Caco-2 (cell line): ENCODE measurements at places on chromosomes 11 and 22. TPM values are rescaled to one million over a fixed set of nuclear protein-coding genes. Genes with fewer than 3 reads are reported as not detected.

Gene GNB1L
- total RNA-seq: 13.4 and 15.8 TPM in 2 replicates

Gene SYT9
- total RNA-seq: not detected in 2 replicates

Gene KCNE3
- total RNA-seq: 48.1 and 58.2 TPM in 2 replicates

Gene LRRC56
- 4.3 and 4.4 TPM in 2 replicates for total RNA-seq

Gene KMT5B
- 89.1 and 91.2 TPM in 2 replicates for total RNA-seq

Gene LRP5
- 94.3 TPM in 2 replicates for total RNA-seq

Gene CABP4
- total RNA-seq: not detected in 2 replicates

Gene PRDM11
- 11.8 and 12.5 TPM in 2 replicates for total RNA-seq

Gene ANKK1
- 0.11 and 0.16 TPM in 2 replicates for total RNA-seq

Gene ZBTB16
- total RNA-seq: 10.6 and 12.7 TPM in 2 replicates

Gene TBX1
- 4.2 and 5.3 TPM in 2 replicates for total RNA-seq

Gene WBP2NL
- 1.00 and 1.0 TPM in 2 replicates for total RNA-seq

Gene APOA5
- 1.5 and 2.5 TPM in 2 replicates for total RNA-seq

DNA sequence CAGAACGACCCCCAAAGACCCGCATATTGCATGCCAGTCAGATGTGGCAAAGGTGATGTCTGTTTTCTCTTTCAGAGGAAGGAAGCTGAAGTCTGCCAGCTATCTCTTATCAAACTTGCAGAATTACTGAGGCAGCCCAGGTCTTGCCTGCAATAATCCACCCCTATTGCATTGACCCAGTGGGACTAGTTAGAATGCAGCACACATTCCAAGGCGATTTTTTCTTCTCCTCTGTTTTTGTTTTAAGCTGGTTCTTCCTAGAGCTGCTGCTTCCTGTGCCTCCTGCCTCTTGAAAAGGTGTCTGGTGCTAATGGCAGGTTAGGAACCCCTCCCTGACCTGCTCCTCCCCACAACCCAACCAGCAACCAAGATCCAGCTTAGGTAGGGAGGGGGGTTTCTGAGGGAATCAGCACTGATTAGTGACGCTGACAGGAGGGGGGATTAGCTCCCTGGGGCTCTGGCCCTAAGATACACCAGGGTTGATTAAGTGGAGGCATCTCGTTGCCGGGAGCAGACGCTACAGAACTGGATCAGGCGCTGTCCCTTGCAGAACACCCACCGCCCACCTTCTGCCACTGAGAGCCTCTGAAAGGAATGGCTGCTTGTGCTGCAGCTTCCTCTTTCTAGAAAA, 2.8 kb downstream of the NTM start:
- DNase-seq: no peak

GRCh38 chr22:17369439-17370025, at the start of gene CECR2:
Gene CECR2, plus strand, starts transcription at chr22:17369460. Its CDS starts 324 bp downstream, at chr22:17369784.
- DNase-seq: peak; percentile 37

GRCh38 chr11:45622861-45623260, 42.6 kb downstream of the CHST1 start:
- no peak for DNase-seq

GRCh38 chr22:17964643-17965042, 59.7 kb downstream of the MICAL3 start:
- no peak for DNase-seq

- DNase-seq: no peak
Observed at GRCh38 chr22:32950366-32950765, 107.8 kb downstream of the SYN3 start.

DNA sequence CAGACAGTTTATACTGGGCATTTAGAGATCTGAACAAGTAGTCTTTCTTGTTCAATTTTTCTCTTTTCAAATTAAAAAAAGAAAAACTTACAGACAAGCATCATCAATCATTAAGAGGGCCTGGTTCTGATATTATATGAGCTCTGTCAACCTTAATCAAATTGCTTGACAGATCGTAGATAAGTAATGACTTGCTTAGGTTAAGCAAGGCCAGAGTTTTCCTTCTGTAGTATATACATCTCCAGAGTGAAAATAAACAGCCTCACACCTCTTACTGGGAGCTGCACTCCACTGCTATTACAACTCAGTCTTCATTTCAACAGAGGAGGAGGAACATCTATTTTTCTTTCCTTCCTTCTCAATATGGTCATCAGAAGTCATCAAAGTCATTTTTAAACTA, 13.5 kb downstream of the CDON start:
- no peak for DNase-seq

DNA sequence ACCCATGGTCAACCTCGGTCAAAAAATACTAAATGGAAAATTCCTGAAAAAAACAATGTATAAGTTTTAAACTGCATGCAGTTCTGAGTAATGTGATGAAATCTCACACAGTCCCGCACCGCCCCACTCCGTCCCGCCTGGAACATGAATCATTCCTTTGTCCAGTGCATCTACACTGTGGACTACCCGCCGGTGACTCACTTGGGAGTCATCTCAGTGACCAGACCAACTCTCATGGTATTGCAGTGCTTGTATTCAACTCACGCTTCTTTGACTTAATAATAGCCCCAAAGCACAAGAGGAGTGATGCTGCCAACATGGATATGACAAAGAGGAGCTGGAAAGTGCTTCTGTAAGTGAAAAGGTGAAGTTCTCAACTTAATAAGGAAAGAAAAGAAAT, 48.8 kb downstream of the ARHGAP32 start:
- DNase-seq: peak; percentile 89

DNA sequence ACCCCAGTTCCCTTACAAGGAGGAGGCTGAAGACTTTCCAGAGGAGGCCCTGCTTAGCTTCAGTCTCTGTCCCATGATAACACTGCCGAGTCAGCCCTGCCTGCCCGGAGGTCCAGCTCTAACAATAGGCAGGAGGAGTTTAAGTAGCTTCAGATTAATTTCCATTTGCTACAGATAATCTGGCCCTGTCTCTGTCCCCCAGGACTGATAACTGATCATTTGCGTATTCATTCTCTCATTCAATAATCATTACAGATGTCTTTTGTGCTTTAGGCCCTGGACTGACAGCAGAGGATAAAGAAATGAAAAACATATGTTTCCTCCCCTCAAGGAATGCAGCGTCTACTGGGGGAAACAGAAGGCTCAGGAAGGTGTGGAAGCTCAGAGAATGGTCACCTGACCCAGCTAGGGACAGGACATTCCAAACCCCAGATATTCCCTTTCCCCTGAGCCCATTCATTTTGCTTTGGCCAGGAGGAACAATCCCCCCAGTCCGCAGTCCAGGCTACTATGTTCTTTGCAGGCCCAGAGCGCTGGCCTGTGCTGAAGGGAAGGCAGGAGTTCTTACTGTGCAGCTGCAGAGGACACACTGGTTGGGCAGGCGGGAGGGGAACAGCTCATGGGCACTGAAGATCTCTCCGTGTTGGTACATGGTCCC, 20.8 kb downstream of the CHRDL2 start:
- no peak for DNase-seq

DNA sequence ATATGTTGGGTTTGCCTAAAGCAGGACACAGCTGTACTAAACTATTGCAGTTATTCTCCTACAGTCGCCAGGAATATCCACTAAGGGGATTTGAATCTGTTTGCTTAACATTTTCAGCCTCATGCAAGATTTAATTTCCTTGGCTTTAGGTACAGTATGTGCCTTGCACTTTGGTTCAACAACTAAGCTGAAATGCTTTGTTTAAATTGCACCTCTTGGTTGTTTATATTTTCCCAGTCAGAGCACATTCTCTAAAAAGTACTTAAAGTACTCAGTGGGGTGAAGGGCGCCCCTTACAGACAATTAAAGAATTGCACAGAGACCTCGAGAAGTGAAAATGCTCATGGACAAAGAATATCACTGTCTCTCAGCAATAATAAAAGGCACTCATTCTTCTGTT, 107.8 kb upstream of the MTNR1B start:
- no peak for DNase-seq

GRCh38 chr22:44814266-44815098, 62.1 kb downstream of the ARHGAP8 start:
- no peak for DNase-seq

DNA sequence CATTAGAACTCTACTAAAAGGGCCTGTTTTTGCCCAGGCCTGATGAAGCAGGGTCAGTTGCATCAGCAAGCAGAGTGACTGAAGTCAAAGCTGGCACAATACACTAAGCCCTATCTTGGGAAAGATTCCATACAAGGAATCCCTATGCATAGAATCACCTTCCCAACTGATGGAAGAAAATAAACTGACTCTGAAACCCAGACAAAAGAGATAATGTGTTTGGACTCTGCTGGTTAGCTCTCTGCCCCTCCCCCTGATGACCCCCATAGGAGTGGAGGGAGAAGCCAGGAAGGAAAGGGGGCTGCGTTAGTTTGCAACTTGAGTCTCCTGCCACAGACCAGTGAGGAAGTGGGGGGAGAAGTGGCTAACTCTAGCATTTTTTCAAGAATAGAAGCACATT, 32.9 kb downstream of the GALNT18 start:
- no peak for DNase-seq

DNA sequence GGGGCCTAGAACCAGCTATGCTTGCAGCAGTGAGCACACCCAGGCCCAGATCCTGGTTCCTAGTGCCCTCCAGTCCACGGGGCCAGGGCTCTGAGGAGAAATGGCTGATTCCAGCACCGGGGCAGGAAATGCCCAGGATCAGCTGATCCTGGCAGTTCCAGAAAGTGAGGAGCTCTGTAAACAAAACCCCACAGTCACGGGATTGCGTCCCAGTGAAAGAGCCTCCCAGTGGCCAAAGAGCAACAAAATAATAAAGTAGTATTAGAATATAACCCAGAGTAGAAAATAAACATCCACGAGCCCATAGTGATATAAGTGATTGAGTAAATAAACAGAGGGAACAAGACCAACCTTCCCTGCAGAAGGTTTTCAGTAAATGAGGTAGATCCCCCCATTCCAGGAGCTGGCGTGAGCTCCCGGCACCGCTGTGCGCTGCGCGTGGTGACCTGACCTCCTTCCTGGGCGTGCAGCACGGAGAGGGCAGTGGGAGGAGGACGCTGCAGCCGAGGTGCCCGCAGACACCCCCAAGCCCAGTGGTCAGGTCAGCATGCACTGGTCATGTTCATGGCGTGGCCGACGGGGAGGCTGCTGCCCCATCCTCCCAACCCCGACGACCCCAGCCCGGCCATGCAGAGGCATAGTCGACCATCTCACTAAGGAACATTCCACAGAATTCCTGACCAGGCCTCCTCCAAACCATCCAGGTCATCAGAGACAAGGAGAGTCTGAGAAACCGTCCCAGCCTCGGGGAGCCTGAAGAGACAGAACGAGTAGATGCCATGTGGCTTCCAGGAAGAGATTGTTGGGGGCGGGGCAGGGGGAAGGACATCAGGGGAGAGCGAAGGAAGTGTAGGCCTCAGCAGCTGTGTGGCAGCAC, 19.8 kb downstream of the PTDSS2 start:
- DNase-seq: no peak

- DNase-seq: no peak
Observed at GRCh38 chr11:70433966-70434812, 35.9 kb downstream of the CTTN start.

DNA sequence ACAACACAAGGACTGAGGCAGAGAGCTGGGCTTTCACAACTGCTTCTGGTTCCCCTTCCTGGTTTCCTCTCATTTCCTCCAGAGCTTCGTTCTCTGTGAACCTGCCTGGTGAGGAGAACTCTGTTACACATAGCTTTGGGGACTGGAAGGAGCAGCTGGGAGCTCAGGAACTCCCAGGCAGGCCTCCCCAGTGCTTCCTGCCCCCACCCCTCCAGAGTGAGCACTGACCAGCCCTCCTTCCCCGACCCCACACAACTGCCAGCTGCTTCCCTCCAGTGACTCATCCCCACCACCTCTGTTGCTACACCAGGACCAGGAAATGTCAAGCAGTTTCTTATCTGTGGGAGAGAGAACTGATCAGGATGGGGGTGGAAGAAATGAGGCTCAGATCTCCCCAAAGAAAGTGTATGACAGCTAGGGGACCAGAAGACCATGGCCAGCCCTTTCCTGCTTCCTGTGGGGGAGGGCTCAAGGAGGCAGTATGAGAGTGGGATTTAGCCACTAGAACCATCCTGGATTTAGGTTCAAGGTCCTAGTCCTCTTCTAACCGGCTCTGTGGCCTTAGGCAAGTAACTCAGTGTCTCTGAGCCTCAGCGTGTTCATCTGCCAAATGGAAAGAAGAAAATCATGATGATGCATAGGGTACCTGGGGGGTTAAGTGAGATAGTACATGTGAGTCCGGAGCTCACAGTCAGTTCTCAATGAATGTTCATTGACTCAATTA, 4.5 kb upstream of the TP53I11 start:
- DNase-seq: no peak

DNA sequence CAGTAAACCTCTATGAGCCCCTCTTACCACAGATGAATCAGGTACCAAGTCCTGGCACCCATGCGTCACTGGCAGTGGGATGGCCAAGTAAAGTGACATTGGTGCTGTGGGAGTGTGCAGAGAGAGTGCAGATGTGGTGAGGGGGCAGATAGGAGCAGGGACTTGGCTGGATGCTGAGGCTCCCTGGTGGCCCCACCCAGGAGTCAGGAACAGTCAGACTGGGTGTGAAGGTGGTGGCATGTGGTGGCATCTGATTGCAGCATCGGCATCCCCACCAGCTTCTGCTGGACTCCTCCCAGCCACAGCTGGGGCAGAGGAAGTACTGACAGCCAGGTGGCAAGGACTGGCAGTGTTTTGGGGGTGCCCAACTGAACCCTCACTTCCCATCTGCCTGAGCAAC, 11.4 kb downstream of the DGAT2 start:
- DNase-seq: no peak

- DNase-seq: no peak
Observed at GRCh38 chr11:3958281-3958680, 102.8 kb downstream of the STIM1 start.

DNA sequence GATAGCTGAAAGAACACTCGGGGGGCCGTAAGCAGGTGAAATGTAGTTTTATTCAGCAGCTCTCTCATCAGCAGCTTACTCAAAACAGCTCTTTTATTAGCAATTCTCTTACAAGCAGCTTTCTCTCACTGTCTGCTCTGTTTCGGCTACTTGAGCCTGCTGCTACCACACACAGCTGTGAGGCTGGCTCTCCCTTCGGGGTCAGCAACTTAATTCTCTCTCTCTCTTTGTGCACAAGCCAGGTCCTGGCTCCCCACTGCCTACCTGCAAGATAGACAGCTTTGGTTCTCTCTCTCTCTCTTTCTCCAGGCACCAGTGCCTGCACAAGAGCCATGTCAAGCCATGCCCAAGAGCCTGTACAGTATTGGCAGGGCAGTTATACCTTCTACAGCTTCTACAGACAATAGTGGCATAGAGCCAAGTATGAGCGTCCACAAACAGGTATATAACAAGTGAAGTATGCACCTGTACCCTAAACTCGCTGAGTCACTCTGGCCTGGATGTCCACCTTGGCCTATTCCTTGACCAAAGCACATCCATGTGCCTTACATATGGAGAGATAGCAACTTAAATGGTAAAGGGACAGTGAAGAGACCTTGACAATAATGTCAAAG, 110.8 kb downstream of the MTNR1B start:
- DNase-seq: no peak

GRCh38 chr11:5118893-5119292, 19.3 kb downstream of the OR52A5 start:
- DNase-seq: no peak

DNA sequence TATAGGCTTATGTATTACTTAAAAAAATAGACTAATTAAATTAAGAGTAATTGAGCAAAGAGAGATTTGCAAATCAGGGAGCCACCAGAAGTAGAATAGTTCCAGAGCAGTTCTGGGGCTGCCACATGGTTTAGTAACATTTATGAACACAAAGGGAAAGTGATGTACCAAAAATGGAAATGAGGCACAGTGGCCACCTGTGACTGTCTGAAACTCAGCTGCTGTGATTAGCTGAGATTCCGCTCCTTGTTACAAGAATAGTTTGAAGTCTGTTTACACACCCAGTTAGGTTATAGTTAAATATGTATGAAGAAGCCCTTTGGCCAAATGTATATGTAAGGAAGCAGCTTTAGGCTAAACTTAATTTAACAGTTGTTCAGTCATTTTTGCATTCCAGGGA, 901.5 kb upstream of the CHORDC1 start:
- no peak for DNase-seq

GRCh38 chr11:31884080-31884479, 73.0 kb upstream of the PAX6 start:
- DNase-seq: no peak
